ENCODE measurements at places on chromosomes 13 and 19. TPM values are rescaled to one million over a fixed set of nuclear protein-coding genes. Genes with fewer than 3 reads are reported as not detected.
A peak's percentile ranks its signal among the peaks of the same experiment; 100 is the strongest.

DNA sequence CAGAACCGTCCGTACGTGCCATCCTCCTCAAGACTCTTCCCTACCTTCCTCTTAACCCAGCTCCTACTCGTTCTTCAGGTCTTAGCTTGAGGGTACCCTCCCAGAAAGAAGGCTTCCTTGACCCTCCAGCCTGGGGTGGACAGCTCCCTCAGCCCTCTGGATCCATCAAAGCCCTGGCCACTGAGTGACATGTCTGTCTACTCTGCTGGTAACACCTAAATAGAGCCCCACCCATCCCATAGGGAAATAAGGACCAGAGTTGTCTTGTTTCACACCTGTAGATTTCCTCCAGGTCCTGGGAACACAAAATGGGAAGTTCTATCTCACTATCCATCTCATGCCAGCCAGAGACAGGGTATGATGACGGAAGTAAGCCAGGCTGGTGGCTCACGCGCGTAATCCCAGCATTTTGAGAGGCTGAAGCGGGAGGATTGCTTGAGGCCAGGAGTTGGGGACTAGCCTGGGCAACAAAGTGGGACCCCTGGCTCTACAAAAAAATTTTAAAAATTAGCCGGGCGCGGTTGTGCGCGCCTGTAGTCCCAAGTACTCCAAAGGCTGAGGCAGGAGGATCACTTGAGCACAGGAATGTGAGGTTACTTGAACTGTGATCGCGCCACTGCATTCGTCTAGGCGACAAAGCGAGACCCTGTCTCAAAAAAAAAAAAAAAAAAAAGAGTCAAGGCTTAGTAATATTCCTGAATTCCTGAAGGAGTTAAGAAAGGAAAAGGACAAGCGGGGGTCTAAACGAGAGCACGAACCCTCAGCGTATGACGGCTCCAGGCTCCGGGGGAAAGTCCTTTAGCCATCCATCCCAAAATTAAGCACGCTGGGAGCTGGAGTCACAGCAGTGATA lies 566 bp upstream of the CCDC97 start:
- H3K27me3 ChIP-seq, result no peaks in the 10 kb centered on the region
- H3K4me3 ChIP-seq, result peak overlapping the region; percentile 78
- H3K4me1 ChIP-seq, result peaks cover 21% of the 10 kb centered on the region
- DNase-seq, result no peak
- H3K36me3 ChIP-seq, result peaks cover 53% of the 10 kb centered on the region

DNA sequence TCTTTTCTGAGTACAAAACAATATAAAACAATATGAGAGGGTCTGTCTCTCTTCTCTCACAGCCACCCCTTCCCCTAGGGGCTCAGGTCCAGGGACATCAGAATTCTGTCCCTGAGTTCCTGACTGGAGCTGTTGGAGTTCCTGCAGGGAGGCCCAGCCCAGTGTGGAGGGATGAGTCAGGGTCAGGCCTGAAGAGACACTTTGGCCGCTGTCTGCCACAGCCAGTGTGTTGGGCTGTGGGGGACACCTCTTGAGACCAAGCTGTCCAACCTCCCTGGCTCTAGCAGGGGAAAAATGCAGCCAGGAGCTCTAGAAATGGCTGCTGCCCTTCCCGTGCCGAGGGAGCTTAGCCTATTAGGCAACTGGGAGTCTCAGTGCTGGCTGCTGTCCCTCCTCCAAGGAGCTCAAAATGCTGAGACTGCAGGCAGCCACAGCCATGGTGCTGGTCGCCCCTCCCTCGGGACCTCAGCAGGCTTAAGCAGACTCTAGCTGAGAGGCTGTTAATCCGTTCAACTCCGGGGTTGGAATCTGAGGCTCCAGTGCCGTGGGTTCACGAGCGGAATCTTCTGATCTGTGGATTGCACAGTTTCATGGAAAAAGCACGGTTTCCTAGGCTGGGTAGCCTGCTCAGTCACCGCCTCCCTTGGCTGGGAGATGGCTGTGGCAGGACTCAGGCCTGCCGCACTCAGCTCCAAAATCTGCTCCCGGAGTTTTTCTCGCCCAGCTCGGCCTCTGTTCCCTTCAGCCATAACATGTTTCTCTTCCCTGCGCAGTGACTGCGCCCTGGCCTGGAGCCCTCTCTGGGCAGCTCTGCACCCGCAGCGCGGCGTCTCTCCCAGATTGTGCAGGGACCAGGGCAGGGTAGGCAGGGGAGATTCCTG lies 3.8 kb upstream of the ZNF626 start:
- H3K4me1 ChIP-seq, result peaks cover 4% of the 10 kb centered on the region
- H3K27me3 ChIP-seq, result no peaks in the 10 kb centered on the region
- DNase-seq, result no peak
- H3K27ac ChIP-seq, result no peak overlapping the region
- no peaks in the 10 kb centered on the region for H3K36me3 ChIP-seq
- no peak overlapping the region for H3K4me3 ChIP-seq

- H3K27ac ChIP-seq, result no peak overlapping the region
- no peaks in the 10 kb centered on the region for H3K27me3 ChIP-seq
- no peaks in the 10 kb centered on the region for H3K36me3 ChIP-seq
- DNase-seq, result no peak
- no peaks in the 10 kb centered on the region for H3K4me1 ChIP-seq
- no peak overlapping the region for H3K4me3 ChIP-seq
Measured at GRCh38 chr19:17974551-17974950, 7.6 kb downstream of the KCNN1 start.

DNA sequence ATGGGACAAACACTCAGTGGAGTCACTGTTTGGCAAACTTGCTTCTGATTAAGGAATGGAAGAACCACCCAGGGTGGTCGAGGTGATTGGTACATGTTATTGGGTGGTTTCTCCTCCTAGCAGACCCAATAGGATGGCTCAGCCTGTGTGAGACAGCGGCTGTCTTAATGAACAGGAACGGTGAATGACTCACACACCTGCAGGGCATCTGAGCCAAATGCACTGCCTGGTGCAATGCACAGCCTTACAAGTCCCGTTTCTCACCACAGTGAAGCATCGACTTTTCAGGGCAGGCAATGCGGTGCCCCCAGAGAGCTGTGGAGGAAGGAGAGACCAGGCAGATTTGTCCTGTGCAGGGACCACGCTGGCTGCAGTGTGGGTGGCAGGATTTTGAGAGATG lies 238.5 kb downstream of the FGF9 start:
- H3K27ac ChIP-seq, result no peak overlapping the region
- no peaks in the 10 kb centered on the region for H3K27me3 ChIP-seq
- H3K36me3 ChIP-seq, result no peaks in the 10 kb centered on the region
- no peaks in the 10 kb centered on the region for H3K4me1 ChIP-seq
- DNase-seq, result no peak

The RFXANK gene
- polyA plus RNA-seq, result 140 TPM

DNA sequence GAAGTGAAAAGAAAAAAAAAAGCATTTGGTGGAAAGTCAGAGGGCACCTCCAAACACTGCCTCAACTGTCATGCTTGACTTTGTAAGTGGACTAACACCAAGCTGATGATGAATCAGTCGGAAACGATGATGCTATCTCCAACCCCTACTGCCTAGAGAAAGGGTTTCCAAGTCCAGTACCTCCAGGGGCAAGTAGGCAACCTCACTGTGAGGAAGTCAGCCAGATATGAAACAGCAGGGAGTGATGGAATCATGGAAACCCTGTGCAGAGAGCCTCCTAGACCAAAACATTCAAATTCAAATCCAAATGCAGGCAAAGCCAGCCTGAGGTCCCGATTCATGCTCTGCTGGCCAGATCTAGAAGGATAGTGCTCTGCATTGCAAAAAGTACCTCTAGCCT lies 100.9 kb upstream of the SERP2 start:
- no peaks in the 10 kb centered on the region for H3K36me3 ChIP-seq
- H3K27ac ChIP-seq, result no peak overlapping the region
- no peak overlapping the region for H3K4me3 ChIP-seq

The NDUFA3 gene
- 1,627 TPM for polyA plus RNA-seq

DNA sequence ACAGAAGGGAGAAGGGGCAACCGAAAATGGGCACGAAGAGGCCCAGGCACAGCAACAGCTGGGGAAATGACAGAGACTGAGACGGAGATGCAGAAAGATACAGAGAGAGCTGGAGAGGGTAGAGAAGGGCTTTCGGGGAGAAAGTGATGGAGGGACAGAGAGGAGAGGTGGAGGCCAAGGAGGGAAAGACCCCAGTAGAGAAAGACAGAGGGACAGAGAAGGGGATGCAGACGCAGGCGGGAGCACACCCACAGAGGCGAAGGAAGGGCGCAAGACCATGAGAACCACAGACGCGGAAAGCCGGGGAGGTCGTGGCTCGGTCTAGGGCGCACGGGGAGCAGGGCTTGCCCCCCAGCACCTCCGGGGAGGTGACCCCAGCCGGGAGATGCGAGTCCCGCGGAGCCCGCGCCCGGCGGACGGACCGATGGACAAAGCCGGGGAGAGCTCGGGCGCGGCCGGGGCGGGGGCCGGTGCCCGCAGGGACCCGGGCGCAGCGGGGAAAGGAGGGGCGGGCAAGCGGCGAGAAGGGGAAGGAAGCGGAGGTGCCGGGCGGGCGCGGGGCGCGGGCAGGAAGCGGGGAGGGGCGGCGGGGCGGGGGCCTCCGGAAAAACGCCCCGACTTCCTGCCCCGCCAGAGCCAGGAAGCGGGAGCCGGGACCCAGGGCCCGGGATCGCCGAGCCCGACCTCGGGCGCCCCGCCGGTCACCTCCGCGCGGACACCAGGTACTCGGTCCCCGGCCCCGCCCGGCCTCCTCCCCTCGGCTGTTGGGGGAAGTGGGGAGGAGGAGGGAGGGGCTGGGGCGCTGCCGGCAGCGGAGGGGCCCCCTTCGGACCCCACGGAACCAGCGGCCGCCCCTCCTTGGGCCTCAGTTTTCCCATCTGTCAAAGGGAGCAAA lies at the start of gene ARHGEF1:
TSS of gene ARHGEF1 (plus strand) at position 617 of the 895 bp plus-strand sequence. CDS start 4,899 bp downstream, outside the sequence.
- H3K36me3 ChIP-seq, result no peaks in the 10 kb centered on the region
- H3K4me1 ChIP-seq, result no peaks in the 10 kb centered on the region
- no peaks in the 10 kb centered on the region for H3K27me3 ChIP-seq
- H3K27ac ChIP-seq, result no peak within 1 kb of the TSS
- H3K4me3 ChIP-seq, result peak within 1 kb of the TSS; percentile 43
- DNase-seq, result peak; percentile 47

The MEIOSIN gene
- 0.03 TPM for polyA plus RNA-seq

The GPC5 gene
- polyA plus RNA-seq, result 0.24 TPM

- no peak for DNase-seq
- H3K4me3 ChIP-seq, result no peak overlapping the region
- H3K27me3 ChIP-seq, result no peaks in the 10 kb centered on the region
- peaks cover 18% of the 10 kb centered on the region for H3K36me3 ChIP-seq
- peak overlapping the region; percentile 81 for H3K27ac ChIP-seq
Measured at GRCh38 chr19:4393947-4394590, 6.3 kb downstream of the SH3GL1 start.

GRCh38 chr19:17909003-17909732 lies 23.6 kb upstream of the CCDC124 start:
- H3K36me3 ChIP-seq, result no peaks in the 10 kb centered on the region
- no peak overlapping the region for H3K4me3 ChIP-seq
- H3K4me1 ChIP-seq, result no peaks in the 10 kb centered on the region
- no peak for DNase-seq
- H3K27ac ChIP-seq, result no peak overlapping the region

DNA sequence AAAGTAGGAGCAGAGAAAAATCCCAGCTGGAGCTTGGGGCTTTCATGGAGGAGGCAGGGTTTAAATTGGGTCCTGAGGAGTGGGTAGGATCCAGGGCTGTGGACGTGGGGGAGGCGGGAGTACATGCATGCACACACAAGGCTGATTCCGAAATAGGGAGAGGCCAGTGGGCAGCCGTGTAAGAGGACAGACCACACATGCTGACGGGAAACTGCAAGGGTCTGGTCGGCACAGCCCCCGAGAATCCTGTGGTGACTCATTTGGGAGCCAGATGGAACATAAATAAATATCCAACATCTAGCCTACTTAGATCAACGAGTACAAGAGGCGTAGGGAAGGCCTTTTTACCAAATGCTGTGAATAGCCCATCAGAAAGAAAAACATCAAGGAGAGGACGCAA lies 216.3 kb upstream of the ZNF507 start:
- H3K4me3 ChIP-seq, result no peak overlapping the region
- no peaks in the 10 kb centered on the region for H3K4me1 ChIP-seq
- DNase-seq, result no peak
- H3K36me3 ChIP-seq, result no peaks in the 10 kb centered on the region
- H3K27me3 ChIP-seq, result peaks cover 6% of the 10 kb centered on the region

The SMIM44 gene
- polyA plus RNA-seq, result not detected

GRCh38 chr19:45999653-46000121 lies 4.4 kb downstream of the CCDC61 start:
- peaks cover 9% of the 10 kb centered on the region for H3K4me1 ChIP-seq
- H3K4me3 ChIP-seq, result no peak overlapping the region
- no peaks in the 10 kb centered on the region for H3K27me3 ChIP-seq
- DNase-seq, result peak; percentile 45
- peak overlapping the region; percentile 56 for H3K27ac ChIP-seq
